ENCODE measurements at places on chromosomes 16 and 17.

GRCh38 chr16:23398987-23399805 is 53.8 kb downstream of the COG7 start:
- DNase-seq, result no peak

DNA sequence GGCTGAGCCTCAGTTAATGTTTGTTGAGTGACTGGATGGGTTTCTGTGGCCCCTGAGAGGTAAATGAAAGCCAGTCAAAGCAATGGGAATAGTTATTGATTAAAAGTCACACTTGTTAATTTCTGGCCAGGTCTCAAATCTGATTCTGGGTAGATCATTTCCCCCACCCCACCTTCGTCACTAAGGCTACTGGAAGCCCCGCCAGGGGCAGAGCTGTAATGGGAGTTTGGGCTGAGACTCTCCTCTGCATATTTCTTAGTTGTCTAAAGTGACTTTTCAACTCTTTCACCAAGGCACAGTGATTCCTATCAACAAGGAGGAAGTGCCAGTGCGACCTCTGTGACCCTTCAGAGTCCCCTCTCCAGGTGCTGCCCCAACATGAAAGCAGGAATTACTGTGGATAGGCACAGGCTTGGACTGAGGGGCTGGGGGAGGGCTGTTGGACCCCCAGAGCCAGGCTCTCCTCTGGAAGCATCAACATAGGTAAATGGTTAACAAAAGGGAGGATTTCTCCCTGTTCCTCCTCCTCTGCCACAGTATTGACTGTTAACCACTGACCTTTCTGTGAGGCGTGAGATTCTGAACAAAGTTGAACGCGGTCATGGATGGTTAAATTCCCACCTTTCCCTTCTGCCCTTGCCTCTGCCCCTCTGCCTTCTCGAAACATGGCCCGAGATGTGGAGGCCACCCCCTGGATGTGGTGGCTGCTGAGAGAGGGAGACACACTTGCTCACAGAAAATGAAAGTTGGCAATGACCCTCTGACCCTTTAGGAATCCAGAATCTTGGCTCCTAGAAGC is 20.8 kb upstream of the TBX2 start:
- DNase-seq, result no peak

- peak; percentile 12 for DNase-seq
Observed at GRCh38 chr17:56319531-56319930, 166.3 kb downstream of the ANKFN1 start.

- no peak for DNase-seq
Observed at GRCh38 chr16:24694931-24695330, 34.5 kb upstream of the TNRC6A start.

DNA sequence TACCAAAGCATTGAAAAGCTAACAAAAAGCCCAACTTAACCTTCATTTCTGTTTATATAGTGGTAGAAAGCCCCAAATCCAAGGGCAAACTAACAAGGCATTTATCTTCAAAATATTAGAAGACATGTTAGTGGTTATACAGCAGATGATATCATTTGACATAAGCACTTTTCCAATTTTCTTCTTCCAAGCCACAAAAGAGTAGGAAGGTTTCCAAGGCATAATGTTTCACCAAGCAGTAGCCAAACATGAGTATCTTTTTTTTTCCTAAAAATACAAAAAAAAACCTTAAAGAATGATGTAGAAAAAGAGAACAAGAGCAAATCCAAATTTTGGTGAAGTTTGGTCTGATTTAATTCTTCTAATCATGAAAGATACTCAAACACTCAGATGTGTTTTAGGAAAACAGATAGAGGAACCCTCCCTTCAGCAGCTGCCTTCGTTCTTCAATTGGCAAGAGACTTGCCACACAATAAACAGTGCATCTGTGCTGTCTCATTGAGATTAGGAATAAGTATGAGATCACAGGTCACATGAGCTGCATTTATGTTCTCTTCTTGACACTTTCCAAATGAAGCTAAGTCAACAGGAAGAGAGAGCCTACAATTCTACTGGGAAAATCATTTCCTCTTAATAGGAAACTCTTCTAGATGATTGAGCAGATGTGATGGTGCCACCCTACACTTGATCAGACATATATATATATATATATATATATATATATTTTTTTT is 106.7 kb downstream of the TTC19 start:
- DNase-seq, result no peak

- DNase-seq, result no peak
Observed at GRCh38 chr17:41298458-41299135, 4.1 kb downstream of the KRTAP29-1 start.

- DNase-seq, result no peak
Observed at GRCh38 chr17:46930051-46930450, 7.1 kb downstream of the GOSR2 start.

GRCh38 chr17:410543-411401 is 58.2 kb upstream of the RPH3AL start:
- no peak for DNase-seq

- DNase-seq, result no peak
Observed at GRCh38 chr17:43079641-43080302, 45.4 kb downstream of the BRCA1 start.

- DNase-seq, result no peak
Observed at GRCh38 chr17:15006421-15007128, 258.6 kb downstream of the PMP22 start.

DNA sequence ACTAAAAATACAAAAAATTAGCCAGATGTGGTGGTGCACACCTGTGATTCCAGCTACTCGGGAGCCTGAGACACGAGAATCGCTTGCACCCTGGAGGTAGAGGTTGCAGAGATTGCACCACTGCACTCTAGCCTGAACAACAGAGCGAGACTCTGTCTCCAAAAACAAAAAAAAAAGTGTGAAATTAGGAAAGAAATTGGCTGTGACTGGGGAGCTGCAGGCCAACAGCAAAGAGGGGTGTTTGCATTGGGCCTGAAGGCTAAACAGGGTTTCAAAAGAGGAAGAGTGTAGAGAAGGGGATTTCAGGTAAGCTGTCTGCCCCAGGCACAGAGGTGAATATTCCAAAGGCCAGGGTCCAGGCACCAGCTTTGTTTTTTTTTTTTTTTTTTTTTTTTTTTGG is 9.4 kb downstream of the BMERB1 start:
- DNase-seq, result no peak

- no peak for DNase-seq
Observed at GRCh38 chr17:5897275-5897911, 172.8 kb upstream of the WSCD1 start.

- peak; percentile 98 for DNase-seq
Observed at GRCh38 chr16:75432828-75433731, at the start of gene CFDP1. Gene CFDP1 (minus strand): TSS chr16:75433503. CDS start chr16:75433352, 151 bp downstream.

GRCh38 chr17:3747805-3748204 is 24.1 kb downstream of the HASPIN start:
- no peak for DNase-seq

- no peak for DNase-seq
Observed at GRCh38 chr17:1010586-1010985, 13.7 kb downstream of the TIMM22 start.

DNA sequence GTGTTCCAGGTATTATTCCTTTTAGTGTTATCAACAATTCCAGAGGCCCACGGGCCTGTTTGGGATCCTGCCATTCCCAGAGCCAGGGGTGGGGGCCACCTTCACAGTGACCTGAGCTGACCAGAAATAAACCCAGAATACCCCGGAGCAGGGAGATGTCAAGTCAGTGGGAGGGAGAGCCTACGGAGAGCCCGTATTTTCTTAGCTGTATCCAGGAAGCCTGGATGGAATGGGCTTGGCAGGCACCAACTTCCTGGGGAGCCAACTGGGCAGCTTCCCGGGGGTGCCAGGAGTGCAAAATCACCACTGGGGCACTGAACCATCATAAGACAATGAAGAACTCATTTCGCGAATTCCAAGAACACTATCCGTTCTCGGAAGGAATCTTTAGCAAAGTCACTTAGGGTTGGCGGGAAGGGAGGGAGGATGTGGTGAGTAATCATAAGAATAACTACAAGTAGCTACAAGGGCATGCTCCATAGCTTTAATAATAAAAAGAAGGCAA is 13.2 kb upstream of the MRTFB start:
- DNase-seq, result no peak

- no peak for DNase-seq
Observed at GRCh38 chr16:65494609-65495008, 372.7 kb upstream of the CDH11 start.

DNA sequence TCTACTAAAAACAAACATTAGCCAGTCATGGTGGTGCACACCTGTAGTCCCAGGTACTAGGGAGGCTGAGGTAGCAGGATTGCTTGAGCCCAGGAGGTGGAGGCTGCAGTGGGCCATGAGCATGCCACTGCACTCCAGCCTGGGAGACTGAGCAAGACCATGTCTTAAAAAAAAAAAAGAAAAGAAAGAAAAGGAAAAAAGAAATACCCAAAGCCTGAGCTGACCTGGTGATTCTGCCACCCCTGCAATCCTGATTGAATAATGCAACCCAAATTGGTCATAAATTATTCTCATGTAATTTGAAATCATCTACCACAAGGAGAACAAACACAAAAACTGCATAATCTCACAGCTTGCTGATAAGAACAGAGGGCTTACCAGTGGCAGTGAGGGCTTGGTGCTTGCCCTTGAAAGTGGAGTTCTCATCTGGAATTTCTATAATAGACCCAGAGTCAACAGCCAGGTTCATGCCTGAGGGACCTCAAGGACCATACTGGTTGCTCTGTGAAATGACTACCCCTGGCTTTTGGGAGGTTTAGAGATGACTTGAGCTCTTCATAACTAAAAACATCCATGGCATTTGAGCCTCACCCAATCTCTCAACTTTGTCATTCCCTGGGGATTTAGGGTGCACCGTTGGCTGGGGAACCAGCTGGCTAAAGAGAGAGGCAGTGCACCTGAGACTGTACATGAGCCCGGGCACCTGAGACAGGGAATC is 35.4 kb upstream of the TMC5 start:
- DNase-seq, result no peak

DNA sequence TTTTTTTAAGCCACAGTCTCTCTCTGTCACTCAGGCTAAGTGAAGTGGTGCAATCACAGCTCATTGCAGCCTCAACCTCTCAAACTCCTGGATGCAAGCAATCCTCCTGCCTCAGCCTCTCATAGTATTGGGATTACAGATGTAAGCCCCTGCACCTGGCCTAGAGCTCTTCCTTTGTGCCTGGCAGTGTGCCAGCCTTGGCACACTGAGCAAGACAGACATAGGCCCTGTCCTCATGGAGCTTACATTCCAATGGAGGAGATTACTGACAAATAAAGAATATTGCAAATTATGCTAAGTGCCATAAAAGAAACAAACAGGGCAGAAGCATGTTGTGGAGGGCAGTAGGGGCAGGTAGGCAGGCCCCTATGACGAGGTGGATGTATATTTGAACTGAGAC is 920 bp upstream of the CNGB1 start:
- DNase-seq, result no peak

DNA sequence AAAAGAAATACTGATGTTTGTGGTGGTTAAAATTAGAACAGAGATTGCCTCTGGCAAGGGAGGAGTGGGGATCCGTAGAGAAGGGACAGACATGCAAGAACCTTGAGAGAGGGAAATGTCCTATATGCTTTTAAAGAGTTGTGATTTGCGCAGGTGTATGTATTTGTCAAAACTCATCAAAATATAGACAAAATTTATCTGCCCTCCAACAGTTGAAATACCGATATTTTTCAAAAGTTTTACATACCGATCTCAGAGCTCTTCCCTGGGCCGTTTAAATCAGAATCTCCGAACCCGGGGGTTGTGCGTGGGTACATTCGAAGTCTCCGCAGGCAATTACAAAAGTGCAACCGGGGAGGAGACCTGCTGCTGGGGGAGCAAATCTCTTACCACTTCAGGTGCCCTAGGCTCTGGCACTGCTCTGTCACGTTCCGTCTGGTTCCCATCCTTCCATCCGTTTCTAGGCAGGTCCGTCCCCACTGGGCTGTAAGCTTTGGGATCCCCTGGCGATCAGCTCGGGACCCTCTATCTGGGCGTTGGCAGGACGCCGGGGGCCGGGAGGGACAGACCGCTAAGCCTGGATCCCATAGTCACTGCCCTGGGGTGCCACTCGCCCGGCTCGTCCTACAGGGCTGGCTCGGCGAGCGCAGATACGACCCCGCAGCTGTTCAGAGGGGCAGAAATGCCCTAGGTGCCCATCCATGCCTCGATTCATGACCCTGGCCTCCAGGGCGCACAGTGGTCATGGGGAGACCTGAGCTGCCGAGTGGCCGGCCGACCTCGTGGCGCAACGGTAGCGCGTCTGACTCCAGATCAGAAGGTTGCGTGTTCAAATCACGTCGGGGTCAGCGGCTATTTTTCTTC is 4.2 kb downstream of the BORCS6 start:
- DNase-seq, result peak; percentile 69

GRCh38 chr17:4934173-4934979 is 2.3 kb downstream of the GP1BA start:
- DNase-seq, result no peak

DNA sequence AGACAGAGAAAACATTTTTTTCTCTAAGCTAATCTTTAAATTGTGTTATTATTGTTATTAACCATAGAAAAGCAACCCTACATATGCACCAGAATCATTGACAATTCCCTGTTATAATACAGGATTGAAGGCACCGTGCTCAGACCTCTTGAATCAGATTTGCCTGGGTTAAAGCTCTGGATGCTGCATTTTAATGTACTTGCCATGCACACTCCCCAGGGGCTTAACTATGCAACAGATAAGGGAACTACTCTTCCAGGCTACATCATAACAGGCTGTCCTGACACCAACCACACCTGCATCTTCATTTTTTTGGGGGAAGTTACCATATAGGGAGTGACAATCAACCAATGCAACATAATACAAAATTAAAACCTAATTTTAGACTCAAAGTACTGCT is 1187.6 kb upstream of the CDH8 start:
- no peak for DNase-seq

DNA sequence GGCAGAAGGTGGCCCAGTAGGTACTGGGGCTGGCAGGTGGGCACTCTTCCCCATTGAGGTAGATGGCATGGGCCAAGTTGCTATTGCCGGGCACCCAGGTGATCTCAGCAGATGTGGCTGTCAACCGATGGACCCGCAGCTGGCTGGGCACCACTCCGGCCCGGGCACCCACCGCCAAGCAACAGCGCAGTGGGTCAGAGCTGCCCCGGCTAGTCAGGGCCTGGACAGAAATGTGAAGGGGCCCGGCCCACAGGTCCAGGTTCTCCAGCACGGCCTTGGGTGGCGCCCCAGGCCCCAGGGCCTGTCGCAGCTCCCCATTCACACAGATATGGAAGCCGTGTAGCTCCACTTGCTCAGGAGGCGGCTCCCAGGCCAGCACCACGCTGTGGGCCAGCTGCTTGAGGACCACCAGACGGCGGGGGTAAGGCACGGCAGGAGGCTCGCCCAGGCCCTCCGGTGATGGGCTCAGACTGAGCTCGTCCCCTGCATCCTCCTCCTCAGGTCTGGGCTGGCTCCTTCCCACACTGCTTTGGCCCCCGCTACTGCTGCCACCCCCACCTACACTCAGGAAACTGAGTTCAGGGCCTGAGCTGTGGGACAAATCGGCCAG is 16.5 kb downstream of the TSPOAP1 start:
- no peak for DNase-seq

GRCh38 chr16:2596747-2597559 is 59.1 kb downstream of the PDPK1 start:
- DNase-seq, result no peak

- DNase-seq, result no peak
Observed at GRCh38 chr17:19348806-19349205, 13.7 kb downstream of the B9D1 start.

- no peak for DNase-seq
Observed at GRCh38 chr16:5906351-5906750, 808.8 kb upstream of the EEF2KMT start.
